ENCODE measurements at places on chromosomes 2 and 18.

GRCh38 chr18:5601188-5601624 is 57.4 kb upstream of the EPB41L3 start:
- no peak for DNase-seq

GRCh38 chr2:26144031-26144430 is 28.9 kb upstream of the GAREM2 start:
- DNase-seq: no peak

GRCh38 chr2:205868773-205869333 is 186.6 kb downstream of the NRP2 start:
- DNase-seq: no peak

DNA sequence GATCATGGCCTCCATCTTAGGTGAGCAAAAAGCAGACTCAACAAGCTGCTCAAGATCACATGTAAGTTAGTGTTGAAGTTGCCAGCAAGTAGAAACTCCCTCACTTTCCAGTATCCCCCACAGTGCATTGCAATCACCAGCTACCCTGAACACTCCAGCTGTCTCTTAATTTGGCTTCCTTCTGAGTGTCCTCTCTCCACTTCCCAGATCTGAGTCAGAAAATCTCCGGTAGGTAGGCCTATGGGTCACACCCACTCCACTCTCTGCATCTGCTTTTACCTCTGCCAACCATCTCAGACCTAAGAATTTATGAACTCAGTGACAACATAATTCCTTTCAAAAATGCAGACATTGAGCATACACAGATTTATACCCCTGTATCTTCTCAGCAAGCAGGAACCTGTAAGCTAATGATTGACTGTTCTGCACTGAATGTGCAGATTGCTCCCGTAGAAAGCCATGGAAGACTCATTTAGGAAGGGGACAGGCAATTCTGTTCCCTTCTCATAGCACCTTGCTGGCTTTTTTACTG is 656.9 kb downstream of the EPHA4 start:
- DNase-seq: no peak

DNA sequence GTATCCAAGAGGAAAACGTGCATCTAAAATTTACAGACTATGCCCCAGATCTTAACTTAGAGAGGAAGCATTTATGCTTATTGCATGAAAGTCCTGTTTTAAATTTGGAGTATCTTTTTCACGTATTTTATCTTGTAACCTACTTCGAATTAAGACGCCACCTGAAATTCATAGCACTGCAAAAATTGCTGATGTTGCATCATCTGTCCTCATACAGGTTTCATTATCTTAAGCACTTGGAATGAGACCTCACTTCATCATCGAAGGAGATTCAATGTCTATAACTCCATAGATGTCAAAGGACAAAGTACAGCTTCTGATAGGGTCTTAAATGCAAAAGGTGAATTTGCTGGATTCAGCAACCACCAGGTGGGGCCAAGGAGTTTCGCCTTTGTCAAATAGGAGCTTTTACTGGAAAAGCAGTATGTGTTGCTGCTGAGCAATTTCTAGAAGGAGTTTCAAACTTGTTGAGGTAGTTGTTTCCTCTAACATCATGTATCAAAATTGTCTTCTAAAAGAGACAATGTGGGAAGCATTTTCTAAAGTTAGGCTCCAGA is 106.4 kb upstream of the CCDC85A start:
- no peak for DNase-seq

- no peak for DNase-seq
Observed at GRCh38 chr2:237257471-237257951, 156.5 kb downstream of the COL6A3 start.

- no peak for DNase-seq
Observed at GRCh38 chr18:29196307-29196706, 1019.4 kb upstream of the CDH2 start.

Measured in activated T-cell treated with anti-CD3 and anti-CD28 coated beads, Interleukin-2, amount 50 U/mL, for 1 hour (primary cell).